ENCODE measurements at places on chromosomes 1 and 21. TPM values are rescaled to one million over a fixed set of nuclear protein-coding genes. Genes with fewer than 3 reads are reported as not detected.

The SPRR5 gene
- total RNA-seq: not detected

The PLPP3 gene
- not detected for total RNA-seq

The CFHR4 gene
- not detected for total RNA-seq

The MIXL1 gene
- 0.27 TPM for total RNA-seq

DNA sequence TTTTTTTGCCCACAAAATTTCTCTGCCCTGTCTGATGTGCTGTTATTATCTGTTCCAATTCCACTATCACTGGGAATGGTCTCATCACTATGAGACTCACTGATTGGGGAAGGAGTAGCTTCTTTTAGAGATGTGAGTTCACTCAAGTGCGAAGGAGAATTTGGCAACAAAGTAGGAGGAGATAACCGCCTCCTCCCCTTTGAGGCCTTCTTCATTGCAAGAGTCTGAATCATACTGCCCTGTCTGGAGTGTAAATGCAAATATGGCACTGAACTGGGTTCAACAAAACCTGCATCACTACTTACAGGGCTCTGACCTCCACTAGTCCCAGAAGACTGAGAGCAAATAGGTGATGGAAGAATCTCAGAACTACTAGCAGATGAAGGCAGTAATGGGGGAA is 83.4 kb downstream of the ASH1L start:
- DNase-seq: no peak

Measured in activated naive CD4-positive, alpha-beta T cell treated with anti-CD3 and anti-CD28 coated beads, Interleukin-2, amount 50 U/mL, for 72 hours (primary cell).